Stimulated activated CD8-positive, alpha-beta memory T cell treated with anti-CD3 and anti-CD28 coated beads, Interleukin-4, amount 100 ng/mL, for 4 hours (primary cell): ENCODE measurements at places on chromosomes 3 and 15.

- DNase-seq: no peak
Measured at GRCh38 chr3:4587061-4587837, 94.1 kb downstream of the ITPR1 start.

GRCh38 chr3:71521940-71522876 lies 61.3 kb downstream of the FOXP1 start:
- no peak for DNase-seq

DNA sequence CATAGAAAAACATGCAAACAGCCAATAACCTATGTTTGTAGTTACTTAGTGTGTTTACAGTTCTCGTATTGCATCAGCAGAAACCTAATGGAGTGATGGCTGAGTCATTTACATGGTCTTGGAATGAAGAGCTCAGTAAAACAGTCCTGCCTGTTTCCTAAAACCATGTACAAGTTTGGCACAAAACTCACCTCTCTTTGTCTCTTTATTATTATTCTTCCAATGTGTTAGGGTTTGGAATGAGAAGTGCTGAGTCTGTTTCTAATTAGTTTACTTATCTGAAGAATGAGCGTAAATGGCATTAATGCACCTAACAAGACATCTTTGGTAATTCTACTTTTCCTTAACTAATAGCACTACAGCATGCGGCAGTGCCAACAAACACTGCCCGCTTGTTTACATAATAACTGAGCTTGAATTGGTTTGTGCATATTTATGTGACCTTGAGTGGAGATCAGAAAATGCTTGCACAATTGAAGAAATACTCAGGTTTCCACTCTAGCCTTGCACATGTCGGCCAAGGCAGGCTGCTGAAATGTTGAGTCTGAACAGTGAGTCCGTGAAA lies 385.4 kb upstream of the SEMA6D start:
- DNase-seq: no peak

- DNase-seq: no peak
Measured at GRCh38 chr15:26126070-26126469, 262.9 kb upstream of the ATP10A start.

DNA sequence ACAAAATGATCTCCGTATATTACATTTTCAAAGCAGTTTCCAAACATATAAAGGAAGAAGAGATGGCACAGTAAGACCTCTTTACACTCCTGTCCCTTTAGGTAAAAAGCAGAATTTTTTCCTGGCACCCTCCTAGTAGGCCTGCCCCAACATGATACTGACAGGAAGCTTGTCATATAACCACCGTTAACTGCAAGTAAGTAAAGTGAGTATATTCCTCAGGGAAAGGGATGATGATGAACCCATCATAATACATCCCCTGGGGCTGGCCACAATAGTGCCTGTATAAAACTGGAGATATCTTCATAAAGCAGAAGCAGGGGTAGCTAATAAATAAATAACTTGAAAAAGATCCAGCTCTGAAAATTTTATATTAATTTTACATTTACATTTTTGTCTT lies 893.0 kb downstream of the DIPK2A start:
- no peak for DNase-seq

- no peak for DNase-seq
Measured at GRCh38 chr15:50267577-50267976, 2.1 kb upstream of the HDC start.

GRCh38 chr3:17967111-17967510 lies 224.7 kb upstream of the TBC1D5 start:
- no peak for DNase-seq

DNA sequence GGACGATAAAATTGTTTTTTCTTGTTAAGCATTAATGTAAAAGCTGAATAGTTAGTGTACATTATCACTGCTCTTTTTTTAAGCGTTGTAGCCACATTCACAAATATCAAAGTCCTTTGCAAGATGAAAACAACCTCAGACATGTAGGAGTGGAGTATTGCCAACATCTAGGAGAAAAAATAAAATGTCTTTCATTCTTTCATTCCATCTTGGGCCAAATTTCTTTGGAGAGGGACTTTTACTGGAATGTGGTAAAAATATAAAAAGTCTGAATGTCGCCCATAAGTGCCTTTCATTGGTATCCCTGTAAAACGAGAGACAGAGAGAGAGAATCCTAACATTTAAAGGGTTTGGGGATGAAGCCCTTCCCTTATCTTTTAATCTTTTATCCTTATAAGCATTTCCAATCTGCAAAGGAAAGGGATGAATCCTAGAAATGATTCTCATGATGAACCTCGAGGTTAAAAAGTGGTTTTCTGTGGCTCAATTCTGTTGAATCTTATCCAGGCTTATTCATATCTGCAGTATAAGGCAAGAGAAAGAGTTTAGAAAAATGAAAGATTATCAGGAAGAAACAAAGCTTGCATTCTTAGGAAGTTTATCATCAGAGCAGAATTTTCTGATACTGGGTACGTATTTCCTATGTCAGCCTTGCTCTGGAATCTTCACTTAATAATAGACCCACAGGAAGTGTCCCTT lies 1031.7 kb downstream of the MCTP2 start:
- no peak for DNase-seq

DNA sequence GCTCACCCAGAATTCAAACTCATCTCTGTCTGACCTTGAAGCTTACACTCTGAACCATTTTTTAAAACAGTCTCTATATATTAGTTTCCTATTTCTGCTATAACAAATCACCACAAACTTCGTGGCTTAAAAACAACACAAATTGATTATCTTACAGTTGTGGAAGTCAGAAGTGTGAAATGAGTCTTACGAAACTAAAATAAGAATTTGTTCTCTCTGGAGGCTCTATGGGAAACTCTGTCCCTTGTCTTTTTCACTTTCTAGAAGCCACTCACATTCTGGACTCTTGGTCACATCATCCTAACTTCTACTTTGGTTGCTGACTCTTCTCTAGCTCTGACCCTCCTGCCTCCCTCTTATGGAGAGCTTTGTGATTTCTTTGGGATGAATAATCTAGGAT lies 429.3 kb upstream of the THBS1 start:
- DNase-seq: no peak

DNA sequence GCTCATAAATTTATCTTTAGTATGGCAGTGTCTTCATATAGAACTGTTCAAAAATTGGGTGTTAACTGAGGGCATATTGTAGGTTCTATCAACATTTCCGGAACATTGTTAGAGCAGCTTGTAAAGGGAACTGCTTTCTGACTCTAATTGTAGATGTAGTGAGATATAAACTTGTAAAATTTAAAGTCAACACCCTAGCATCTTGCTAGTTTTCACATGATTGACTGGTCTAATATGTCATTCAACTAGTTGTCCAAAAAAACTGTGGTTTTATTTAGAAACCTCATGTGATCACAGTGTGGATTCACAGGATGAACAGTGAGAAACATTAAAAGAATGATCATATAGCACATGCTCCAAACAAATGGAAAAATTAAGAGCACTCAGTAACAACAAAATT lies 607.4 kb downstream of the ROBO1 start:
- DNase-seq: no peak

GRCh38 chr3:151631946-151632345 lies 101.8 kb upstream of the AADACL2 start:
- DNase-seq: no peak

DNA sequence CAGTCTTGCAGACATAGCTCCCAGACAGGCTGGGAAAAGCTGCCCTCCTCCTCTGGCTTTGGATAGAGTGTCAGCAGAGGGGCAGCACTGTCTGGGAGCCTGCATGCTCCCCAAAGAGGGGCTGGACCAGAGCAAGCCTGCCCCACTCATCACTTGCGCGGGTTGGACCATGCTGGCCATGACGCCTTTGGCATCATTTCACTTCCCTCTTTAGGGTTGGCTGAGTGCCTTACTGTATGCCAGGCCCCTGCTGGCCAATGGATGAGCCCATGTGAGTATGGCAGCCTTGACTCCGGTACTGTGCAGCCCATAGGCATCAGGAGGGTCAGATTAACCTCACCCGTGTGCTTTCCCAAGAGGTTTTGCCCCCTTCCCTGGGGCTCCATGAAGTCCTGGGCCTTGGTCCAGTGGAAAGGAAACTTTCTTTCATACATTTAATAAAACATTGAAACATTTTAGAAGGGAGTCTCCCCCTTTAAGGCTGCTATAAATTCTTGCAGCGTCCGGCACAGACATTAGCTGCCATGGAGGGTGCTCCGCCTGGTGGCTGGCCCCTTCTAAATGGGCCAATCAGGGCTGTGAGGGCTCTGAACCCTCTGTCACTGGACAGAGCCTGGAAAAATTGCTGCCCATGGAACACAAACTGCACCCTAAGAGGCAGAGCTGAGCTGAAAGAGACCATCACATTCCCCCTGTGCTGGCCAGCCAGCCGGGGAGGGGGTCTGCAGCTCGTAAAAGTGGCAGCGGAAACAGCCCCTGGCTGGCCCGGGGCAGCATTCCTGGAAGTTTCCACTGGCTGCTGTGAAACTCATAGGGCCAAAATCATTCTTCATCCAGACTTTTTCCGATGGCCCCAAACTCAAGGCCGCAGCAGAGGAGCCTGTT lies 20.8 kb upstream of the DUSP7 start:
- DNase-seq: no peak

DNA sequence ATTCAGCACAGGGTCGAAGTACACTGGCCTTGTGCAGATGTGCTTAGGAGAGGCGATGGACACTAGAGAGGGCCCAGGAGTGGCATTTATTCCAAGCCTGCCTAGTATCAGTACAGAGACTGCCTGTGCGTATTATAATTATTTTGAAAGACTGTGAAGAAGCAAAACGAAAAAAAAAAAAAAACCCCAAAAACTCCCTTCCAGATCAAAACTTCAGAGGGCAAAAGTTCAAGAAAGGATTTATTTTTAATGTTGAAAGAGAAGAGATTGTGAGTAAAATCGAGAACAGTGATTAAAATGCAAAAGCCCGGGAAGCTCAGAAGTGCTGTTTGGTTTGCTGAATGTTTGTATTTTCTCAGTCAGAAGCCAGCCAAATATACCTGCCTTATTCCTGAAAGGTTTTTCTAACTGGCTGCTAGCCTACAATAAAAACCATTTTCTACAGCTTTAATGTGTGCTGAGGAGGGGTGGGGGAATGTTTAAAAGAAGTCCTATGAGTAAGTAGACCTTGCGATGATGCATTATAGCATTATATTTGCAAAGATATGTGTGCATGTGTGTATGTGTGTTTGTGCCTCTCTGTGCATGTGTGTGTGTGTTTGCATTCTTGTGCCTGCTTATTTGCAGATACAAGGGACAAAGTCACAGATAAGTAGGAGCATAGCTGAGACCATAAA lies 19.3 kb upstream of the LZTFL1 start:
- no peak for DNase-seq

GRCh38 chr3:128068156-128068620 lies 16.0 kb downstream of the SEC61A1 start:
- no peak for DNase-seq

DNA sequence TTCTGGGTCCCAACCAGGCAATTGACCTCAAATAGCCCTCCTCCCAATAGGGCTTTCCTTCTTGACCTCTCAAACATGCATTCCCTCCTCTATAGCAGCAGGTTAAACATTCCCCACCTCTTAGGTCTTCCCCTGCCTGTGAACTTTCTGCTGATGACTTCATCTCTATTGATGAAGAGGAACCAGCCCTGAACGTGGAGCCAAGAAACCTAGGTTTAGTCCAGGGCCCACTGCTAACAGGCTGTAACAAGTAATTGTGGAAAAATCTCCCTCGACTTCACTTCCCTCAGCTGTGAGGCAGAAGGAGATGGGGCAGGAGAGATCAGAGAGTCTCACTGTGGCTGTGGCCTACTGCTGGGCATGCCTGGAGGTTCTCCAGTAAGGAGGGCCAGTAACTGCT lies 24.7 kb downstream of the ILDR1 start:
- DNase-seq: no peak

- no peak for DNase-seq
Measured at GRCh38 chr3:27796365-27796875, 74.3 kb upstream of the EOMES start.

- no peak for DNase-seq
Measured at GRCh38 chr15:61582092-61582491, 353.0 kb upstream of the RORA start.

DNA sequence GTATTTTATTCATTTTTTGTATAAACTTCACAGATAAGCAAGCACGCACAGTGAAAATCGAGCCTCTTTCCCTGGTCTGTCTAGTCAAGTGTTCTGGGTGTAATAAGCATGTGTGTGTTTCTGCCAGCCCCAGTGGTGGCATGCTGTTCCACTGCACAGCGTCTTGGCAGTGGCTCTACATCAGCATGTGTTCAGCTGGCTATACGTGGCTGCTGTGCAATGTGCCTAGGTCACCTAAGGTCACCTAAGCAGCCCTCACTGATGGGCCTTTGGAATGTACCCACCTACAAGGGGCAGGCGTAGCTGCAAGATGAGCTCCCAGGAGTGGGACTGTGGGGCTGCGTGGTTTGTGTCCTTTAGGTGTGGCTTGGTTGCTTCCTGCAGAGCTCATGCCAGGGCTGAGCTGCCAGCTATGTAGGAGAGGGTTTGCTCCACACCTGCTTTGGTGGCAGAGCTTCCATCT lies 4.9 kb downstream of the LIMD1 start:
- no peak for DNase-seq

- DNase-seq: no peak
Measured at GRCh38 chr3:59775106-59775505, 725.3 kb upstream of the CFAP20DC start.

DNA sequence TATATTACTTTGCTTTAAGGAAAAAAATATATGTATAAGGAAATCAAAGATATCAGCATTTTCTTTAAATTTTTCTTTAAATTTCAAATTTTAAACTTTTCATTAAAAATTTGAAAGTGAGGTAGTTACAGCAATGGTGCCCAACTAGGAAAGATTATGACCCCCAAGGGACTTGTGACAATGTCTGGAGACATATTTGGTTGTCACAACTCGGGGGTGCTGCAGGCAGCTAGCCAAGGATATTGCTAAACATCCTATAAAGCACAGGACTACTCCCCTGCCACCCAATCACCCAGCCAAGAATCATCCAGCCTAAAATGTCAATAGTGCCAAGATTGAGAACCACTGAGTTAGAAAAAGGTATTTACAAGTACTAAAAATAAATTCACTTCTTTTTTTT lies 57.3 kb downstream of the SLC4A7 start:
- DNase-seq: no peak

- no peak for DNase-seq
Measured at GRCh38 chr3:26375843-26376530, 246.6 kb upstream of the LRRC3B start.

GRCh38 chr3:94619643-94620042 lies 556.8 kb downstream of the NSUN3 start:
- no peak for DNase-seq

DNA sequence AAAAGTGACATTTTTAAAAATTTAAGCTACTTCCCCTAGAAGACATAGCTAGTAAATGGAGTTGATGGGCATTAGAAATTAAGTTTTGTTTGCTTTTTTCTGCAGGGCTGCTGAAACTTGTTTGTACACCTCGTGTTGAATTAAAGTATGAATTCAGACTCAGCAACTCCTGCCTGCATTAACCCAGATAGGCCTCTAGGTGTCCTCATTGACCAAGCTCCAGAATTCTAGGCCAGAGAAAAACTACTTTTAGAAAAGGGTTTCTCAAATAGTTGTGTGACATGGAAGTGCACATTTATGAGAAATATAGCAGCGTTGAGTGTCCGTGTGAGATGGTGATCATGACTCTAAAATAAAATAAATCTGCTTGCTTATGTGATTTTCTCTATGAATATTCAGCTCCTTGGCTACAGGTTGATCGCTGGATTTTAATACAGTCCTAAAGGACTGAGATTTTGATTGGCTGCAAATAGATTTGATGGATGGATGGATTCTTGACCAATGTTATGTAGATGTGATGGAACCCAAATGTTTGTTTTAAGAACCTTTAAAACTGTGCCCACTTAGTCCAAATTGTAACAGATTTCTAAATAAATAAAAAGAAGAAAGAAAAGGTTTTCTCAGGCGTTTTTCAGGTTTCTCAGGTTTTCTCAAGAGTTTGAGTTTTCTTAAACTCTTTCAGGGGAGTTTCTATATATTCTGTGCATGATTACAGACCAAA lies 39.4 kb upstream of the LMOD3 start:
- no peak for DNase-seq

- no peak for DNase-seq
Measured at GRCh38 chr3:22496641-22497040, 706.5 kb upstream of the UBE2E2 start.
